ENCODE measurements at places on chromosomes 11 and 22. TPM values are rescaled to one million over a fixed set of nuclear protein-coding genes. Genes with fewer than 3 reads are reported as not detected.

KRTAP5-3 gene
- total RNA-seq: not detected

LRRC74B gene
- total RNA-seq: not detected

FOSL1 gene
- 3.9 TPM for total RNA-seq

MALAT1 gene
- total RNA-seq: 8,462 TPM

MIOX gene
- not detected for total RNA-seq

CELSR1 gene
- total RNA-seq: 16.7 TPM

MYO18B gene
- 124 TPM for total RNA-seq

SCGB1A1 gene
- not detected for total RNA-seq

OR8G5 gene
- total RNA-seq: not detected

RASGRP2 gene
- 19.3 TPM for total RNA-seq

BAIAP2L2 gene
- total RNA-seq: not detected

ELF5 gene
- total RNA-seq: not detected

KRTAP5-9 gene
- not detected for total RNA-seq

MAPK12 gene
- total RNA-seq: 17.3 TPM

ELFN2 gene
- not detected for total RNA-seq

TOMM22 gene
- 61.2 TPM for total RNA-seq

TRIM48 gene
- not detected for total RNA-seq

MMP12 gene
- total RNA-seq: not detected

ASCL2 gene
- total RNA-seq: 0.15 TPM

Data from heart right ventricle (tissue), 16 donors.